Motor neuron (in vitro differentiated cells): ENCODE measurements at places on chromosomes 6 and 20.

GRCh38 chr6:92967362-92967761, 452.0 kb downstream of the EPHA7 start:
- no peak for ATAC-seq

DNA sequence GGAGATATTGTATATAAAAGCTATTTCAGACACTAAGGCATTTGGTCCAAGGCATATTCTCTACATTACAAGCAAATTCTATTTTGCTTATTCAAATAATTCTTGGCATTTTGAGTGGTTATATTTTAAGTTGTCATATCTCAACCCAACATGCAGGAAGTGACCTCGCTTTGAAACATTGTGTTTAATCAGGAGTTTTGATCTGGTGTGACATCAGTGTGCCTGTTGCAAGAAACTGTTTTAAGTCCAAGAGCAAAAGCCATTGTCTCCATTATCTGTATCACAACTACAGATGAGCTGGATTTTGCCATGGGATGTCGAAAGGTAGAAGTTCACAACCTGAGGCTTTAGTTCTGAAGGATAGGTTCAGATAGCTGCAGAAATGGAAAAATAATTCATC, 509.9 kb upstream of the ID4 start:
- ATAC-seq: no peak

- ATAC-seq: no peak
Measured at GRCh38 chr6:168525926-168526630, 85.1 kb downstream of the SMOC2 start.

GRCh38 chr6:153485072-153485471, 354.0 kb upstream of the RGS17 start:
- no peak for ATAC-seq

- no peak for ATAC-seq
Measured at GRCh38 chr6:160081398-160081797, 40.2 kb upstream of the SLC22A1 start.

DNA sequence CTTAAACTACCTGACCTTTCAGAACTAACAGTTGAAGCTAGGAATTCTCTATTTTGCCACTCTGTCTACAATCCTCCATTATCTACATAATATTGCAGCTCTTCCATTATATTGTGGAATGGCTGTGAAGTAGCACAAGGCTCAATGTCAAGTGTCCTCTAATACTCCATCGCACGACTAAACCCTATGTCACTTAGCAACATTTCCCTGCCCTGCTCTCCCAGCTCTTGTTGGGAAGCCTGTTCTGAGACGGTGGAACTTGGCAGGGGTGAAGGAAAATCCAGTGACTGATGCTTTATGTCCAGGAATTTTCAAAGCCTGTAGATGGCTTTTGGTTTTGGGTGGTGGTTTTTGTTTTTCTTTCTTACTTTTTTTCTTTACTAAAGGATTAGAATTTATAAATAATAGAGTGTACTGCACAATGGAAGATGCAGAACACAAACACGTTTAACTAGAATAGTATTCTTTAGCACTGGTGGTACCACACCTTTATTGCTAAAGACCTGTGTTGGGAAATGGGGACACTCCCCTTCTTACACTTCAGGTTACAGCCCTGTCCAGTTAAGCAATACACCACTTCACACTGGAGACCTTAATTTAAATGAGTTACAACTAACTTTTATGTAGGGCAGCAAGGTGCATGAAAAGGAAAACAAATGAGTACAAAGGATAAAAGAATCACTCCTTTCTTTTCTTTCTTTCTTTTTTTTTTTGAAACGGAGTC, 20.7 kb upstream of the AMD1 start:
- no peak for ATAC-seq

DNA sequence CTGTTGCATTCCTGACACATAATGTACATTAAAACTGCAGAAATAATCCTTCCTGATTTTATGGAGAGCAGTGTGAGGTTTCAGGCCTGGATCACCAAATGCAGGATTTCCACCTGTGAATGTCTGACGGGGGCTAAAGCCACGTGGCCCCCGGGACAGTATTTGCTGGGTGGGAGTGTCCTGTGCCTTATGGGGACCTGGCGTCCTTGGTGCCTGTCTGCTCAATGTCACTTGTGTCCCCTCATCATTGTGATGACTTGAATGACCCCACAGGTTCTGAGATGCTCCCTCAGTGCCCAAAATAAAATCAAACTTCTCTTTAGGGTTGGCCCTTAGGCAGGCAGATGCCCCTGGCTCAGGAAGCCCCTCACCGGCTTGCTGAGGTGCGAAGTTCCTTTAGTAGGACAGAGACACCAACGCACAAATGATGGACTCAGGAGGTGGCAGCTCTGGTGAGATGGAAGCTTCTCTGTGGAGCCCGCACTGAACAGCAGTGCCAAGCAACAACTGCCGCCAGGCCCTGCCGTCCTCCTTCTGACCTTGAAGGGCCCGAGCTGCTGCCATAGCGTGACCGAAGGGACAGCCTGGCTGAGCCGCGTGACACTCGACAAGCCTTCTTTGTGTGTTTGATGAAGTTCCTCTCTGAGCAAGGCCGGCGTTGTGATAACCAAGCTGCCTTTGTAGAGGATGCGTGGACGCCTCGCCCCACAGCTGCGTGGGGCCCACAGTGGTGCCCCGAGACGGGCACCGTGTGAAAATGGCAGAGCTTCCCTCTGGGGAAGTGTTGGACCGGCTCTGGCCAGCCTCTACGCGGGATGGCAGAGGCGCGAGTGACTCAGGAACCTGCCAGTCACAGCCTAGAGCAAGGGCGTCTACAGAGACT, 30.9 kb downstream of the FRMD1 start:
- no peak for ATAC-seq

DNA sequence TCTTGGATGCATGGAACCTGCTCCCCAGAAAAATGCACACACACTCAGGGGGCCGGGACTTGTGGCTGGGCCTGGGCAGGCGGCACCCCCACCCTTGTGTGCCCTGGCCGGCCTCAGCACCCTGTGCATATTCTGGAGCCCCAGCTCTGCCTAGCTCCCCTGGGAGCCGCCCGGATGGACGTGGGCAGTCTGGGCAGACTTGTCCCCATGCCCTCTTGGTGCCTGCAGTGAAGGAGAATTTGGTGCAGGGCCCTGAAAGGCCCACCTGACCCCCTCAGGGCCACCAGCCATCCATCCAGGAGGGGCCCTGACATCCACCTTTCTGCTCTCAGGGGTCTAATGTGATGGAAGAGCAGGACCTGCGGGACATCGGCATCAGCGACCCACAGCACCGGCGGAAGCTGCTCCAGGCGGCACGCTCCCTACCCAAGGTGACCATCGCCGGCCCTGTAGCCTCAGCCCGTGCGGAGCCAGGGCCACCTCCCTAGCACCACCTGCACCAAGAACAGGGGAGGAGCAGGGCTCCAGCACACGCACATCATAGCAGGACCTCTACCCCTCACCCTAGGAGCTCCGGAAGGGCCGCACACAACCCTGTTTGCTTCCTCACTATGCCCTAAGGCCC, 62.8 kb downstream of the TCP11 start:
- no peak for ATAC-seq

DNA sequence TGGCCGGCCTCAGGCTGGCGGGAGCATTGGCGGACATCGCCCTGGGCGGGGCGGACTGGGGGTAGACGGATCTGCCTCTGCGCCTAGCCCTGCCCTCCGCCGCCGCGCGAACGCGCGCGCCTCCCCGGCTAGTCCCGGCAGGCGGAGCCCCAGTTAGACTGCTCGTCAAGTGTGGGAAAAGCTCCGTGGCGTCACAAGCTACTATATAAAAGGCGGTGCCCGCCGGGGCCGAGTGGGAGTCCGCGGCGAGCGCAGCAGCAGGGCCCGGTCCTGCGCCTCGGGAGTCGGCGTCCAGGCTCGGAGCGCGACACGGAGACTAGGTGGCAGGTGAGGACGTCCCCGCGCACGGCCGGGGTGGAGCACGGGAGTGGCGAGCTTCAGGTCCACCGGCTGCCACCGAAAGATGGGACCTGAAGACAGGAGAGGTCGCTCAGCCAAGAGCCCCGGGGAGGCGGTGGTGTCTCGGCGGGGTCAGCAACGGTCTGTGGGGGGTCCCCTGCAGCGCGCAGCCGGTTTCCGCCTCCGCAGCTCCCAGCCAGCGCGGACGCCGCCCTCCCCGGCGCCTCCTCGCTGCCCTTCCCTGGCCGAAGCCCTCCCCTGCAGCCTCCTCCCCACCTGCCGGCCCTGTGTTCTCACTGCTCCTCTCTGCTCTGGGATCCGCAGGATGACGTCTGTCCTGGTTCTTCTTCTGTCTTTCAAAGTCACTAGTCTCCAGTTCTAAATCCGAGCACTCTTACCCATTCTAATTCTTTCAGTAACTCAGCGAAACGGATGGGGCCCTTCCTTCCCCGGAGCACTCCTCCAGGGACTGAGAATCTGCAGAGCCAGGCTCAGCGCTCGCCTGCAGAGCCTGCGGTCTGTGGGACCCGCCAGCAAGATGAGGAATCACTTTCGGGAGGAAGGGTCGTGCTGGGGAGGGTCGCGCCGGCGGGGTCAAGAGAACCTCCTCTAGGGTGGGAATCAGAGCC, 4.3 kb upstream of the RIPK1 start:
- ATAC-seq: peak; percentile 76

DNA sequence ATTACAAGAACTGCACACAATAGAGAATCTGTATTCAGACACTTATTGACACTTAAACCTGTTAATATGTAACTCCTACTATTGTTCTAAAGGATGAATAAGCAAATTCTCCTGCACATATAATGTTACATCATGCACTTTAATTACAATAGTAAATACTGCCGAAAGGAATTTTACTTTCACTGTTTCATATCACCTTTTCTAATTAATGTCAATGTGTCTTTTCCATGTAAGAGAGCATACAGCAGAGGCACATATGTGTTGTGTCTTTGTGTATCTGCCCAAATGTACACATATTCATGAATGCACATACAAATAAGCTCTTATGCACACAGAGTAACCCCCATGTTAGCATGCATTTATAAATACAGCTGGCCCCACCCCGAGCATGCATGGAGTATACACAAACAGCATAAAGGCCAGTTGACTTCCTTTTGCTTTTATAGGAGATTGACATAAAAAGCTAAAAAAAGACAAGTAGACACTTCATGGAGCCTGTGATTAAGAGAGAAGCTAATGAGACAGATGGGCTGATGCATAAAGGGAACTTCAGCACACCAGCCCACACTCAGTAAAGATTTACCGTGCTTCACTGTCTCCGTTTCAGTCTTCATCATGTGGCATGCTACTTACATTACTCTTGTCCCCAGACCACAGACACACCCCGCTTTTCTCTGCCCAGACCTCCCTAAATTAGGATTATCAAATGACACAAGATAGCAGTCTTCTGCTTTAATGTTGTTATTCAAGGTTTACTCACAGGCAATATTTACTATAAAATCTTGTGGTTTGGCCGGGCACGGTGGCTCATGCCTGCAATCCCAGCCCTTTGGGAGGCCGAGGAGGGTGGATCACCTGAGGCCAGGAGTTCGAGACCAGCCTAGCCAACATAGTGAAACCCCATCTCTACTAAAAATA, 184.6 kb downstream of the ATXN1 start:
- ATAC-seq: peak; percentile 43

- no peak for ATAC-seq
Measured at GRCh38 chr6:89708316-89708715, 69.8 kb upstream of the LYRM2 start.

DNA sequence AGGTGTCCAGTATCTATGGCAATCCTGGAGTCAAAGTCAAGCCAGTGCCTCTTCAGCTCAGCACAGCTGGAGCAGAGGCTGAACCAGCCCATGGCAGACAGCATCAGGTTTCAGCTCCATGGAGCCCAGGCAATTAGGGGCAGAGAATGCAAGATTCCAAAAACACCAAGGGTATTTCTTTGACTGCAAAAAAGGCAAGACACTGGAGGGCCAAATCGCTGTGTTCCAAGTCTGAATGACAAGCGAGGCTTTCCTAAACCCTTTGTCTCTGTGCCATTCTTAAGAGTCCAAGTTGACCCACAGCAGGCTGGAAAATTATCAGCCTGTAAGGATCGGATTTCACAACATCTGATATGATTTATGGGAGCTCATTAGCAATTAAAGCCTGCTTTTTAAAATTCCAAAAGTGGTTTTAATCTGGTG, 49.7 kb upstream of the TGM3 start:
- no peak for ATAC-seq

DNA sequence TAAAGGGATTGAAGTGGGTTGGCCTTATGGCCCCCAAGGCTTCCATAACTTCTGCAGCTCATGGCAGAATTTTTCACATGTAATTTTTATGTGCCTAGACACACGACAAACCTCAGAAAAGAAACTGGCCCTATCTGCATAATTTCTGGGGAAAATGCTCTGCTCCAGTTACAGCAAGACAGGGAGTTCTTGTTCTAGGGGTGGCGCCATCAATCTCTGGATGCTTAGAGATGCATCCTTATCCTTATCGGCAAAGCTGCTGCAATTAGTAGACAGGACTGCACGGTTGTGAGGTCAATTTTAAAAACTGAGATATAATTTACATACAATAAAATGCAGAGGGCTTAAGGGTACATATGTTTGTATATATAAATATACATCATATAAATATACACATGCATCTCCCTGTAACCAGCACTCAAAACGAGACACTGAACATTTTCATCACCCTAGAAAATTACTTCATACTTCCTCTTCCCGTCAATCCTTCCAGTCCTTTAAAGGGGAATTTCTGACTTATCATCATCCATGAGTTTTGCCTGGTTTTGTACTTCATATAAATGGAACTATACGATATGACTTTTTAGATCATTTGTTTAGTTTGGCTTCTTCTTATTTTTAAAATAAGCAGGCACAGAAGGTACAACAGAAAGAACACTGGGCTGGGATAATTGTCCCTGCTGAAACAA, 10.2 kb downstream of the ELMO2 start:
- no peak for ATAC-seq

GRCh38 chr6:34237316-34237721, 646 bp downstream of the HMGA1 start:
- peak; percentile 24 for ATAC-seq

DNA sequence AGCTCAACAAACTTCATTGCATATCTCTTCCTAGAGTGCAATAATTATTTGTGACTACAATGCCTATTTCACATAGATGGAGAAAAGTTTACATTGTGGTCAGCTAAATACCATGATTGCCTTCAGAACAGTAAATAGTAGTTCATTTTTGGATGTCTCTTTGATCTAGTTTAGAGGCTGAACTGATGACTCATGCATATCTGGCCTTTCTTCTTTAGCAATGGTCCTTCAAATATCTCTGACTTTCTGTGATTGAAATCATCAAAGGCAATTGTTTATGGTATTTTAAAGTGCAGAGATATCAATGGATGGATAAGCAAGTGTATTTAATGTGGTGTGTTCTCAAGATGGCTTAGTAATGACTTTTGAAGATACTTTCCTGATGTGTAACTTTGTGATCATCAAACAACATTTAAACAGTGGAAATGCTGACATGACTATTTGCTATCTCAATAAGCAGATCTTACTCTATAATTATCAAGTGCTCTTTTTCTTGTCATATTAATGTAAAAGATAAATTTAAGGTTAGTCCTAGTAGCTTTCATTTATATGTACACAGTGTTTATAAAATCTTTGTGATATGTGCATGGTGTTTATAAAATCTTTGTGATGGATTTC, 523.7 kb upstream of the SLC35B3 start:
- ATAC-seq: no peak
